Activated T-helper 2 cell treated with anti-CD3 and anti-CD28 coated beads, Interferon-gamma antibody, Interleukin-2, Interleukin-4, amounts not matched to agents 10 μg/mL and 5 μg/mL and 100 μg/mL, durations not matched to agents 14 hours and 24 hours and 36 hours (primary cell): ENCODE measurements at places on chromosomes 6 and 20. TPM values are rescaled to one million over a fixed set of nuclear protein-coding genes. Genes with fewer than 3 reads are reported as not detected.

Gene CST3
- 0.82 and 1.5 TPM in 2 replicates for total RNA-seq

Gene RAD21L1
- total RNA-seq: 0.32 TPM in 1 of 2 replicates, not detected in the other

Gene HEY2
- total RNA-seq: not detected in 2 replicates

Gene PAX1
- total RNA-seq: not detected in 2 replicates

Gene OR12D3
- total RNA-seq: not detected in 2 replicates

Gene C6orf120
- total RNA-seq: 18.9 and 19.6 TPM in 2 replicates

GRCh38 chr6:129491436-129491835, 218.5 kb downstream of the ARHGAP18 start:
- H3K27ac ChIP-seq: peak overlapping the region; percentile 95
- H3K4me1 ChIP-seq: peaks cover 64% of the 10 kb centered on the region
- H3K4me3 ChIP-seq: peak overlapping the region; percentile 73
- no peak for DNase-seq
- no peaks in the 10 kb centered on the region for H3K36me3 ChIP-seq

GRCh38 chr6:164757451-164757850, 552.0 kb downstream of the C6orf118 start:
- no peak for DNase-seq
- no peaks in the 10 kb centered on the region for H3K36me3 ChIP-seq
- no peaks in the 10 kb centered on the region for H3K27me3 ChIP-seq
- no peak overlapping the region for H3K27ac ChIP-seq
- H3K4me1 ChIP-seq: no peaks in the 10 kb centered on the region
- H3K4me3 ChIP-seq: no peak overlapping the region

DNA sequence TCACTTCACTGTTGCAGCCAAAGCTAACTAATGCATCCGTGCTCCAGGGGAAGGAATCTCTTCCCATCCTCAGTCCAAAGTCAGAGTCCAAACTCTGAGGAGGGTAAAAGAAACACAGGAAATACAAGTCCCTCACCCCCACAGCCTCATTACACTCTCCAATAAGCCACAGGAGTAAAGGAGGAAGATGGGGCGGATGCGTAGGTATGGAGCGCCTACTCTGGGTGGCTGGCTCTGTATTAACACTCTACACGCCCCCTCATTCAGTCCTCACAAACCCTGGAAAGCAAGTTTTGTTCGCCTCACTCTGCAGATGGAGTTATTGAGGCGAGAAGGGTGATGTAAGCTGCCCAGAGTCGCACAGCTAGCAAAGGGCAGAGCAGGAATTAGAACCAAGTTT, 242.9 kb downstream of the NRN1 start:
- peaks cover 2% of the 10 kb centered on the region for H3K4me1 ChIP-seq
- no peaks in the 10 kb centered on the region for H3K27me3 ChIP-seq
- DNase-seq: no peak
- H3K27ac ChIP-seq: no peak overlapping the region
- H3K4me3 ChIP-seq: no peak overlapping the region
- peaks cover 2% of the 10 kb centered on the region for H3K36me3 ChIP-seq

- peaks cover 22% of the 10 kb centered on the region for H3K36me3 ChIP-seq
- no peak for DNase-seq
- no peak overlapping the region for H3K27ac ChIP-seq
These were observed 4.3 kb upstream of the MTG2 start for GRCh38 chr20:62178316-62179161.

DNA sequence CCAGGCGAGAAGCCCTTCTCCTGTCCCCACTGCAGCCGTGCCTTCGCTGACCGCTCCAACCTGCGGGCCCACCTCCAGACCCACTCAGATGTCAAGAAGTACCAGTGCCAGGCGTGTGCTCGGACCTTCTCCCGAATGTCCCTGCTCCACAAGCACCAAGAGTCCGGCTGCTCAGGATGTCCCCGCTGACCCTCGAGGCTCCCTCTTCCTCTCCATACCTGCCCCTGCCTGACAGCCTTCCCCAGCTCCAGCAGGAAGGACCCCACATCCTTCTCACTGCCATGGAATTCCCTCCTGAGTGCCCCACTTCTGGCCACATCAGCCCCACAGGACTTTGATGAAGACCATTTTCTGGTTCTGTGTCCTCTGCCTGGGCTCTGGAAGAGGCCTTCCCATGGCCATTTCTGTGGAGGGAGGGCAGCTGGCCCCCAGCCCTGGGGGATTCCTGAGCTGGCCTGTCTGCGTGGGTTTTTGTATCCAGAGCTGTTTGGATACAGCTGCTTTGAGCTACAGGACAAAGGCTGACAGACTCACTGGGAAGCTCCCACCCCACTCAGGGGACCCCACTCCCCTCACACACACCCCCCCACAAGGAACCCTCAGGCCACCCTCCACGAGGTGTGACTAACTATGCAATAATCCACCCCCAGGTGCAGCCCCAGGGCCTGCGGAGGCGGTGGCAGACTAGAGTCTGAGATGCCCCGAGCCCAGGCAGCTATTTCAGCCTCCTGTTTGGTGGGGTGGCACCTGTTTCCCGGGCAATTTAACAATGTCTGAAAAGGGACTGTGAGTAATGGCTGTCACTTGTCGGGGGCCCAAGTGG, 5.3 kb downstream of the SNAI1 start:
- no peak overlapping the region for H3K4me3 ChIP-seq
- H3K27ac ChIP-seq: no peak overlapping the region
- DNase-seq: no peak
- H3K4me1 ChIP-seq: peaks cover 1% of the 10 kb centered on the region
- peaks cover under 1% of the 10 kb centered on the region for H3K27me3 ChIP-seq

DNA sequence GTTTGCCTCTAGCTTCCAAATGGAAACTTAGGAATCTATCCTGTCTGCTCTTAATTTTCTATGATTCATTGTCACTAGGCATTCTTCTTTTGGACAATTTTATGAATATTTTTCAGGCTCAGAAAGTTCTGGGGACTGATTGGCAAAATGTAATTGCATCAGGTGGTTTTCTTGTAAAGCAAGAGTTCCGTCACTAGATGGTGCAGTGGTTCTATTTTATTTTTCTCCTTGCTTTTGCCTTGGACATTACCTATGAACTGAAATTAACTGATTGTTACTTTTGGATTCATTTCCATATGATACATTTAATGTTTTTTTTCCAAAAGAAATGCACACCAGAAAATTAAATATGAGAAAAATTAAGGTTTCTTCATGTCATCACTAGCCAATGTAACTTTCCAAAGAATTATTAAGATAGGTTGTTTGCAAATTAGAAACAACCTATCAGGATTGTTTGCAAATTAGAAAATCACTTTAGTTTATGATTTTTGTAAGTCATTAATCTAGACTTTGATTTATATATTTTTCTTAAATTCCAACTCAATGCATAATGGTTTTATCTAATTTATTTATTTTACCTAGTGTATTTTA, 48.0 kb downstream of the TMEM170B start:
- no peak for DNase-seq
- H3K4me3 ChIP-seq: no peak overlapping the region
- H3K27me3 ChIP-seq: peaks cover 8% of the 10 kb centered on the region
- H3K36me3 ChIP-seq: no peaks in the 10 kb centered on the region
- no peak overlapping the region for H3K27ac ChIP-seq

- H3K36me3 ChIP-seq: peaks cover 4% of the 10 kb centered on the region
- no peak overlapping the region for H3K27ac ChIP-seq
- peaks cover 2% of the 10 kb centered on the region for H3K4me1 ChIP-seq
- no peak for DNase-seq
These were observed 13.8 kb downstream of the SPTLC3 start for GRCh38 chr20:13022401-13023155.

DNA sequence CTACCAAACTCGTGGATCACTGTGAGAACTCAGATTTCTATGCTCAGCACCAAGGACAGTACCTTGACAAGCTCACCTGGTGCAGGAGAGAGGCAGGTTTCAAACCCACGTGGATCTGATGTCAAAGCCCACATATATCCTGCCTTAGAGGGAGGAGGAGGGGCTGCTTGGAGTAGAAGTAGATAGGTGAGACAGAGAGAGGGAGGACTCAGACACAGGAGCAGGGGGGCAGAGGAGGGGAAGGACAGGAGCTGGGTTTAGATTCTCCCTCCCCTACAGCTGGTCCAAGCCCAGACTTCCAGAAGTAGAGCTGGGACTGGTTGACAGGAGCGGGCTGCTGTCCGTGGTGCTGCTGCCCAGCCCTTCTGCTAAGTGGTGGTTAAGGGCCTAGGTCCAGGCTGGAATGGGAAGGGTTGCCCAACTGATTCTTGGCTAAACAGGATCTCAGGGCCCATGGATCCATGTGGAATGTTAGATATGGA, 77.5 kb downstream of the CDH22 start:
- no peak overlapping the region for H3K4me3 ChIP-seq
- H3K4me1 ChIP-seq: no peaks in the 10 kb centered on the region
- no peak for DNase-seq
- H3K36me3 ChIP-seq: no peaks in the 10 kb centered on the region
- H3K27ac ChIP-seq: no peak overlapping the region

GRCh38 chr6:102216232-102216631, 822.7 kb downstream of the GRIK2 start:
- no peak overlapping the region for H3K27ac ChIP-seq
- no peaks in the 10 kb centered on the region for H3K36me3 ChIP-seq
- no peak for DNase-seq
- no peaks in the 10 kb centered on the region for H3K4me1 ChIP-seq
- no peak overlapping the region for H3K4me3 ChIP-seq

DNA sequence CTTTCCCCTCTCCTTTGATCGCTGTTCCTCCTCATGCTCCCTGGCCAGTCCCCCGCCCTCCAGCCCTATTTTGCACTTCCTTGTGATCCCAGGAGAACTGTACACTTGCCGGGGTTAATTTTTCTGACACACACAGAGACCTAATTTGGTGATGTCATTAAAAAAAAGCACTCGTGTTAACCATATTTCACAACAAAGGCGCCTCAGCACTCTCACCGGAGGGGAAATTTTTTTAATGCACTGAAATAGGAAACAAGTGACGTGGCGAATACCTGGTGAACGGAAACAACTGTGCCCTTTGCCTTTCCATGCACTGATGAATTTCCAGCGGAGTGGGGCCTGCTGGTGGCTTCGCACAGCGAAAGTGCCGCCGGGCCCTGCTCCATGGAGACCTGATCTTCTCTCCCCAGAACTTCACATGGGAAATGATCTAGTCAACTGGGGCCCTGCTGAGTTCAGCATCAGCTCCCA, 53.9 kb upstream of the TAGAP start:
- peaks cover 81% of the 10 kb centered on the region for H3K4me1 ChIP-seq
- no peaks in the 10 kb centered on the region for H3K27me3 ChIP-seq
- H3K36me3 ChIP-seq: no peaks in the 10 kb centered on the region
- DNase-seq: peak; percentile 36
- H3K4me3 ChIP-seq: peak overlapping the region; percentile 73

DNA sequence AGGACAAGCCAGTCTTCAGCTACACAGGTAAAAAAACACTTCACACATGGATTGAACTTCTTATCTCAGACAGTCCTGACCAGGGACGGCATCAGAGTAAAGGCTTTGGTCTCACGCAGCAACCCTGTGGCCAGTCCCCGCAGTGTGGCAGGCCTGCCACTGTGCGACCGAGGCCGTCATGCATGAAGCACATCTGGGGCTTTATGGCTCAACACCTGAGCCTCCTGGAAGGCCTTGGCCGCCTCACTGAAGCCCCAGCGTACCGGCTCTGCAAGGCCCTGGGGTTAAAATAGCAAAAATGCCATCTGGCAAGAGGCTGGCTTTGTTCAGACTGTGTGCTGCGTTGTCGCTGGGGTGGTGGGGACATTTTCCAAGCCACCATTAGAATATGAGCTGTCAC, 32.8 kb downstream of the TBC1D7 start:
- H3K4me1 ChIP-seq: no peaks in the 10 kb centered on the region
- no peak overlapping the region for H3K4me3 ChIP-seq
- DNase-seq: no peak
- H3K36me3 ChIP-seq: peaks cover 30% of the 10 kb centered on the region

DNA sequence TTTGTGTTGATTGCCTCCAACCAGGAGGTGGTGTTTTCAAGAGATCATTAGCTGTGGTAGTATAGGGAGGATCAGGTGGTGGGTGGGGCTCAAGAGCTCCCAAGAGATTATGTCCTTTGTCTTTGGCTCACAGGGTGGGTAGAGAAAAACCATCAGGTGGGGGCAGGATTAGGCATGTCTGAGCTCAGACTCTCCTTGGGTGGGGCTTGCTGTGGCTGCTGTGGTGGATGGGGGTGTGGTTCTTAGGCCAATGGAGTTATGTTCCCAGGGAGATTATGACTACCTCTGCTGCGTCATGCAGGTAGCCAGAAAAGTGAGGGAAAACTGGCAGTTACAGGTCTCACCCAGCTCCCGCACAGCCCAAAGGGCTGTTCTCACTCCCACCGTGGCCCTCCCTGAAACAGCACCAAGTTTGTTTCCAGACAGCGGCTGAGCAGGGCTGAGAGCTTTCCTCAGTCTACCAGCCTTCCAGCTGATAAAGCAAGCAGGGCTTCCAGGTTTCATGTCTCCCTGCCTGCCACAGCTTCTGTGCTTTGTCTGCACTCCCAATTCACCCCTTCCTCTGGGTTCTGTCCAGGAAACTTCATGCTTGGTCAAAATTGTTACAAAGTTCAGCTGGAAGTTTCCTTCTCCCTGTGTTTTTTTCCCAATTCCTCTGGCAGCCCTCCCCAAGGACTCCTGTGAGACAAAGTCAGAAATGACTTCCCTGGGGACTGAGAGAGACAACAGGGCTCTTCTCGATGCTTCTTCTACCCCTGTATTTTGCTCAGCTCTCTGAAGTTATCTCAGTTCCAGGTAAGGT, 481.1 kb upstream of the MAN1A1 start:
- H3K4me1 ChIP-seq: no peaks in the 10 kb centered on the region
- H3K36me3 ChIP-seq: no peaks in the 10 kb centered on the region
- H3K27me3 ChIP-seq: peaks cover 8% of the 10 kb centered on the region
- no peak overlapping the region for H3K4me3 ChIP-seq

GRCh38 chr6:136927292-136927691, 5.2 kb downstream of the SLC35D3 start:
- DNase-seq: no peak
- H3K36me3 ChIP-seq: no peaks in the 10 kb centered on the region
- H3K27me3 ChIP-seq: peaks cover 37% of the 10 kb centered on the region
- H3K27ac ChIP-seq: no peak overlapping the region

GRCh38 chr6:32818867-32819266, 2.1 kb upstream of the HLA-DOB start:
- peaks cover 6% of the 10 kb centered on the region for H3K4me1 ChIP-seq
- H3K27me3 ChIP-seq: no peaks in the 10 kb centered on the region
- H3K27ac ChIP-seq: no peak overlapping the region
- peaks cover 6% of the 10 kb centered on the region for H3K36me3 ChIP-seq
- no peak overlapping the region for H3K4me3 ChIP-seq

- peaks cover 25% of the 10 kb centered on the region for H3K27me3 ChIP-seq
- H3K4me1 ChIP-seq: peaks cover 8% of the 10 kb centered on the region
- no peak overlapping the region for H3K4me3 ChIP-seq
These were observed 50.9 kb downstream of the CCN2 start for GRCh38 chr6:131900231-131900630.

- no peaks in the 10 kb centered on the region for H3K27me3 ChIP-seq
- H3K36me3 ChIP-seq: no peaks in the 10 kb centered on the region
- peaks cover 56% of the 10 kb centered on the region for H3K4me1 ChIP-seq
- H3K4me3 ChIP-seq: no peak overlapping the region
- H3K27ac ChIP-seq: peak overlapping the region; percentile 91
These were observed 83.9 kb downstream of the ZDHHC14 start for GRCh38 chr6:157464653-157465535.

- no peak overlapping the region for H3K4me3 ChIP-seq
- no peak overlapping the region for H3K27ac ChIP-seq
- H3K36me3 ChIP-seq: no peaks in the 10 kb centered on the region
- H3K4me1 ChIP-seq: peaks cover 2% of the 10 kb centered on the region
- DNase-seq: no peak
These were observed 174.7 kb upstream of the ZNF217 start for GRCh38 chr20:53768329-53768728.

GRCh38 chr20:45269056-45269455, 14.7 kb upstream of the SLPI start:
- no peak for DNase-seq
